NCI-H187 treated with DMSO at 0.1 percent for 48 hours (cell line): ENCODE measurements at places on chromosomes 5 and 9.

DNA sequence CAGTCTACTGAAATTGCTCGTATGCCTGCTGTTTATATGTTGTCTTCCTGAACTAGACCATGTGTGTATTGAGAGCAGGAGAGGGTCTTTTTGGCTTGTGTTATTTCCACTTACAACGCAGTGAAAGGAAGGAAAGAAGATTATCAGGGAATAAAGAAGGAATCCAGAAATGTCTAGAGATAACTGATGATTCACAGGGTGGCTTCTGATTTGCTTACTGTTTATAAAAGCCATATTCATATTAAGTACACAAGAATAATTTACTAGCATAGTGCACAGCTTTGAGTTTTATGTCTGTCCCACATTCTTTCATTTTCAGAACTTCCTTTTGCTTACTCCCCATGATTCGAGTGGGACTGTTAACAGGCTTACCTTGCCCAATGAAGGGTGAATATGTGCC, 72.1 kb downstream of the PRLR start:
- DNase-seq, result no peak

DNA sequence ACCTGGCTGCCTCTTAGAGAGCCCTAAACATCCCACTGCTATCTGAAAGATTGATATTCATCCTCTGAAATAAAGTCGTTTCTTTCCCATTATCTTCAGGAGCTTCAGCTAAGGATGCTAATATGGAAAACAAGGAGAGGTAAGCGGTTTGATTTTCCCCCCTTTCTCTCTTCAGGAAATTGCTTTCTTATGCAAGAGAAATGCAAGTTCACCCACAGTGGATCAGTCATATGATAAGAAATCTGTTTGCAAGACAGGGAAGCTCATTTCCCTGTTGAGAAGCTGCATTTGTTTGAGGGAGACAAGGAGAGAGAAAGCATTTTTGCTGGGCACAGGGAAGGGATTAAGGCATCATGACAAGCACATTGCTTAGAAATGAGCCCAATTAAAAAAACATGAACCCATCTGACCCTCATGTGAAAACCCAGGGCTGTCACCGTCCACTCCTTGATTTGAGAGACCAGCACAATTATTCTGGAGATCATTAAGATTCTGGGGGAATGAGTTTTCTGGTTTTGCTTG, 53.7 kb upstream of the BOD1 start:
- DNase-seq, result no peak

DNA sequence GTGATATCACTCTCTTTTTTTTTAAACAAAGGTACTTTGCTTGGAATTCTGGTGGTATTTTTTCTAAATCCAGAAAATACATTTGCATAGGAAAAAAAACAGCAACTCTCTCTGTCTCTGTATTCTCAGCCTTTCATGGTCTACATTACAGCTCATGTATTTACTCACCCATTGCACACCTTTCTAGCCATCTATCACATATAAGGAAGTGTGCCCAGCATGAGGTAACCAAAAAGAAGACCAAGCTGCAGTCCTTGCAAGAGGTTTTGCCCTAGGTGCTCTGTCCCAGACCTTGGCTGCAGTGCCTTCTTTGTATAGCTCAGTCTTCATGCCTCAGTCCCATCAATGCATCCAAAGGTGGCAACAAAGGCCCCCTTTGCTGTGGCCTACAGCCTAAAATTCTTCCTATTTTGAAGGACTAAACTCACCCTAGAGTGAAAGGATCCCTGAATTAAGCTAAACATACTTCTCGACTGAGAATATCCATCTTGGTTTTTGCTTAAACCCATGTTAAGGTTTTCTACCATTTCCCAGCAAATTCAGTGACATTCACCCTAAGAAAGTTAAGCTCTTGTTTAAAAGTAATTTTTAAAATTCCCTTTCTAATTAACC, 446.4 kb downstream of the KIF4B start:
- DNase-seq, result no peak

DNA sequence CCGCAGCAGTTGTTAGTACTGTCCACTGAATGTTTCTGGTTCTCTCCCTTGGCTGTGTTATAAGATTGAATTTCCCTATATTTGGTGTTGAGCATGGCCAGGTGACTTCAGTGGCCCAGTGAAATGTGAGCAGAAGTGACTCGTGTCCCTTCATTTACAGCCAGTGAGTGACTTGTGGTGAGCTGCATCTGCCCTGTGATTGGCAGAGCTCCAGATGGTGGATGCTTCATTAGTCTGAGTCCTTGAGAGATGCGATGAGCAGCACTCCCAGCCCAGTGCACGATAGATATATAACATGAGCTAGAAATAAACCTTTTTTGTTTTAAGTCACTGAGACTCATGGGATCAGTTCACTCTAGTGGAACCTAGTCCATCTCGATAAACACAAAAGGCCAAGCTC, 19.3 kb downstream of the PCSK5 start:
- no peak for DNase-seq

DNA sequence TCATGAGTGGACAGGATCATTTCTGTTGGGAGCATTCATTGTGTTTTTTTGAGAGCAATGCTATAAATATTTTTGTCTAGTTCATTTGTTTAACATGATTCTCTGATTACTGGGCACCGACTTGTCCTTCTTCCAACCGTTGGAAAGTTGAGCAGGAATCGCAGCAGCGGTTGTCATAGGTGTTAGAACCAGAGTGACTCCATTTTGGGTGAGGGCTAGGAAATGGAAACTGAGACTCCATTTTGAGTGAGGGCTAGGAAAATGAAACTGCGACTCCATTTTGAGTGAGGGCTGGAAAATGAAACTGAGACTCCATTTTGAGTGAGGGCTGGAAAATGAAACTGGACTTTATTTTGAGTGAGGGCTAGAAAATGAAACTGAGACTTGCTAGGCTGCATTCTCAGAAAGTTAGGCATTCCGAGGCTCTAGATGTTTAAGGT, 100.6 kb downstream of the ICE1 start:
- DNase-seq, result no peak

DNA sequence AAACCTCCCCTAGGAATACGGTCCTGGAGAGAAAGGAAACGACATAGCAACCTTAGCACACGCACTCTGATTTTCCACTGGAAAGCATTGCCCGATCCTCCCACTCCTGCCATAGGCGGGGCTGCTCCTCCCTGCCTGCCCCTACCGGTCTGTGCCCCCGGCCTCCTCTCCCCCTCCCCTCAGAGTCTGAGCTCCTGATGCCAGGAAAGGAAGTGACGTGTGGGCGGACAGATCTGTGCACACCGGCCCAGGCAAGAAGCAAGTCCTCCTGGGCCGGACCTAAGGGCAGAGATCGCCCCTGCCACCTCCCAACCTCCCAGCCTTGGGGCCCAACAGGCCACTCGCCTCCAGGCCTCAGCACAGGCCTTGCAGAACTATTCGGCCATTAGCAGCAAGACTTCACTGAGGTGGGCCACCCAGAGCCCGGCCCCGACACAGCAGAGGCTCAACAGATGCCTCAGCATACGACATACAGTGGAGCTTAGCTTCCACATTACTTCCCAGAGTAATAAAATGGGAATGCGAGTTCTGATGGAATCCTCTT, 7.2 kb downstream of the NINJ1 start:
- no peak for DNase-seq

DNA sequence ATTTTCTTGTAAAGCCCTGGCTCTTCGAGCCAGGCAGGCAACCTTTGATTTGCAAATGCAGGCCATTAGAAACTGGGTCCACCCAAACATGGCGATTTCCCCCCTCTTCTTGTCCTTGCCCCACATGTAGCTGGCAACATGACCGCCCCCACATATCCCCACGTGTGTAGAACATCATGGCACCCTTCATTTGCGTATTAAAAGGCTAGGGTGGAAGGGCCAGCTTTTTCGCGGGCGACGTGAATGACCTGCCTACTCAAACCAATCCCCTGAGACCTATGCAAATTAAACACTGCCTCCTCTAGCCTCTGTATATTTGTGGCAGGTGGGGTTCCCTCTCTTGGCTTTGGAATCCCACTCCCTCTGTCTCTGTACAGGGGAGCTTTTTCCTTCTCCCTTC, 107.0 kb upstream of the CLINT1 start:
- DNase-seq, result no peak

DNA sequence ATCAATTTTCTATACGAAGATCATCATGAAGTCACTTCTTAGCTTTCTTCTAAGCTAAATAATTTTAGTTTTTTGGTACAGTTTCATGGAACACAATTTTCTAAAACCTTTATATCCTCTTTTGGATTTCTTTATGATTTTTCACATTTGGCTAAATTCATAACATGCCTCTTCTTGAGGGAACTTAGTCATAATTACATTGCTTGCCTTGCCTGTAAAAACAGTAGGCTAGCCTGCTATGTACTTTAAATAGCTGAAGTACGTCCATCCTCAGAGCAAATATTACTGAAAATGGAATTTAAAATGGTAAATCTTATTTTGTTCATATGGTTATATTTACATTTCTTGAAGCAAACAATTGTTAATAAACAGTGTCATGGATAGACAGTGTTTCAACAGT, 225.0 kb downstream of the VPS13A start:
- DNase-seq, result no peak

DNA sequence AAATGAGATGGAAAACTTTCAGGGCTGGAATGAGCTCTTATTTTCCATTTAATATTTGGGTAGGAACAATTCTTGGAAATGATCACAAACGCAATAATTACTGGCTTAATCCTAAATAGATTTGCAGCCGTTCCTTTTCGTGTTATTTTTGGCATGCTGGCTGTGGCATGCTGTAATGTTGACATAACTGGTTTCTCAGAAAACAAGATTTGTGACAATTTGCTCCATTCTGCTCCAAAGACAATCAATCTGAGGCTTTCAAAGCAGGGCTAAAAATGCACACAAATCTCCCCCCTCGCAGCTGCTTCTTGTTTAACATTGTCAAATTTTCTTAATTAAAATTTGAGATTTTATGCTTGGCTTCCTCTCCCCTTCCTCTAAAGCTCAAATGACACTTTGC, 151.2 kb downstream of the TTC39B start:
- no peak for DNase-seq

DNA sequence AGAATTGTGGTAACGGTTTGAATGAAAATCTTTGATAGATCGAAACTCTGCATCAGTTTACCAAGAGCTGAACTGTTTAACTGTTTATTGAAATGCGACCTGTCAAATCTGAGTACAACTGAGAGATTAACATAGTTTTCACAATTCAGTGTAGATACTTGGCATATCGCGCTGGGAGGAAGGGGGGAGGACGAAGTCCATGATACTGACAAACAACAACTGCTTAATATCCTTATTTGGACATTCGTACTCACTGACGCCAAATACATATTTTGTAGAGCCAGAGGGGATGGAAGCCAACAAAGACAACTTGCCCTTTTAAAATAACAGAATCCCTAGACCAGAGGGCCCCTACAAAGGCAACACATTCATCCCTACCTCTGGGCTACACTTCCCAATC, 93.2 kb downstream of the GLIS3 start:
- DNase-seq, result no peak

- no peak for DNase-seq
These were observed 9.5 kb downstream of the ARRDC3 start for GRCh38 chr5:91373600-91373999.

- no peak for DNase-seq
These were observed 21.6 kb upstream of the SVEP1 start for GRCh38 chr9:110601098-110601497.

DNA sequence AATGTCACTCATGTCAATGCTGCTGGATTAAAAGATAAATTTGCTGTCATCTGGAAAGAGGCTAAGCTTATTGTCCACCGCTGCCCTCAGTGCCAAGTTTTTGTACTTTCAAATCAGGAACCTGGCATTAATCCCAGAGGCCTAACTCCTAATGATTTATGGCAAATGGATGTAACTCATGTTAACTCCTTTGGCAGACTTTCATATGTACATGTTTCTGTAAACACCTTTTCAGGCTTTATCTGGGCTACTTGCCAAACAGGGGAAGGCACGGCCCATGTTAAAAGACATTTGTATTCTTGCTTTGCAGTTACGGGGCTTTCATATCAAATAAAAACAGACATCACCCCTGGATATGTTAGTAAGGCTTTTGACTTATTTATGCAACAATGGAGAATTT, 608.0 kb upstream of the ACO1 start:
- no peak for DNase-seq

GRCh38 chr5:169325273-169325672, 24.3 kb upstream of the SLIT3 start:
- DNase-seq, result no peak

- DNase-seq, result no peak
These were observed 29.2 kb downstream of the RUSC2 start for GRCh38 chr9:35518981-35519679.

GRCh38 chr5:40733879-40734563, 21.7 kb downstream of the TTC33 start:
- no peak for DNase-seq

GRCh38 chr5:94847019-94847418, 228.6 kb downstream of the SLF1 start:
- no peak for DNase-seq

GRCh38 chr5:39577529-39577928, 152.7 kb upstream of the DAB2 start:
- no peak for DNase-seq

GRCh38 chr5:124746916-124747790, 714 bp upstream of the ZNF608 start:
- peak; percentile 96 for DNase-seq

- no peak for DNase-seq
These were observed 20.6 kb upstream of the C5orf24 start for GRCh38 chr5:134825212-134825611.

DNA sequence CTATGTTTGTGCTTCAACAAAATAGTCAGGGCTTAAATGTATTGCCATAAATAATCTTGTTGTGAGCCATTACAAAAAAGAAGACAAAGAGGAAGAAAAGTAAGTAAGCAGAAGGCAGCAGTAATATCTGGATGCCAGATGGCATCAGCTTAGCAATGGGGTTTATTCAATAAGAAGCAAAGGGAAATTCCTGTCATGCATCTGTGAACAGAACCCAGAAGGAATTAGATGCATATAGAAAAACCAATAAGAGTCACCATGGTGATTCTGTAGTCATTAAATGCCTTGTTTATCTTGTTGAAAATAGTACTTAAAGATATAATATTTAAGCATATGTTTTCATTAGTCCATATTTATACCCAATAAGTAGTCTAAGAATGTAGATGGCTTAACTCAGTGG, 216.0 kb downstream of the ADAMTSL1 start:
- DNase-seq, result no peak

DNA sequence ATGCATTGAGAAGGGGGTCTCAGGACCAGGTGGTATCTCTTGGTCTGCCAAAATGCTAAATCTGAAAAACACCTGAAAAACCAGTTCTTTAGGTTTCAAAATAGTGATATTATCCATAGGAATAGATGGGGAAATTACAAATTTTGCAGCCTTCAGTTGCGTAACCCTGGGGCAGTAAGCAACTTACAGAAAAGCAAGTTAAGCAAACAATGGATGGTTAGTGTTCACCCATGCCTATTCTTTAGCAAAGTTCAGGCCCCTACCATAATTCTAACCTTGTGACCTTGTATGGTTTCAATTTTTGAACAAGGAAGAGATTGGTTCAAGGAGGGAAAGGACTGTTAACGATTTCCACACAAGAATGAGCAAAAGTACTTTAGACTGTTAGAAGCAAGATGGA, 24.5 kb downstream of the GLRX start:
- DNase-seq, result no peak
